Psoas muscle (tissue), 8 donors: ENCODE measurements at places on chromosomes 7 and 10.

DNA sequence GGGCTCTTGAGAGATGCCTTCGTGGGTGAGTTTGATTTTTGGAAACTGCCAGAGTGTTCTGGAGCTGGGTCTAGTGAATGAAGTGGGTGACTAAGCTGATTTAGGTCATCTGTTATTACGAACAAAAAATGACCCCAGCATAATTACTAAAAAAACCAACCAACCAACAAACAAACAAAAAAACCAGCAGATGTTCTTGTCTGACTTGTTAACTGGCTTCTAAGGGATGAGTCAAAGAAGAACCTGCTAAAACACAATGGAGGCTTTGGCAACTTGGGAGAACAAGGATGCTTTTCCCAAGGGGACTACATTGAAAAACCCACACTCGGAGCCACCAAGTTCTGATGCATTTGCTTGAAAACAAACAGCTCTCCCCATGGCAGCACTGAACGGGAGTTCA is 11.5 kb downstream of the TACR2 start:
- no peaks in the 10 kb centered on the region for H3K27me3 ChIP-seq
- H3K27ac ChIP-seq, result no peak overlapping the region
- peaks cover 21% of the 10 kb centered on the region for H3K4me1 ChIP-seq
- no peak overlapping the region for H3K4me3 ChIP-seq

DNA sequence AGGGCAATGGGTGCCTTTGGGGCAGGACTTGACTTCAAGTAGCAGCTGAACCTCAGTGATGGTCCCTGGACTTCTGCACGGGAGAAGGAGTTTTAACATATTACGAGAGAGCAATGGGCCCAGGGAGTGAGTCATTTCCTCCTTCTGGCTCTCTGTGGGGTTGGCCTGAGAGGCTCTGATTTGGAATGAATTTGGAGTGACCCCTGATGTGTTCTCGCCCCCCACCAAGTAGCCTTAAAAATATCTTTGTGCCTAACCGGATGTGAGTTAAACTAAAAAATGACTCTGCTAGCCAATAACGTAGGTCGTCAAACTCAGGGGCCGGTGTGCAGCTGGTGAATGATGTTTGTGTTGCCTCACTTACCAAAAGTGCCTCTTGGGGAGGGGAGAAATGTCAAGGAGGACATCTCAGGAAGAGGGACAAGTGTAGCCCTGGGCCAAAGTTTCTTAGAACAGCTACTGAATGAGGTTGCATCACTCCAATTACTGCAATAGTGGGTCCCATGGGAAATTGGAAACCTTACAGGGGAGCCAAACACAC is 656.6 kb downstream of the INHBA start:
- no peak overlapping the region for H3K4me3 ChIP-seq
- no peak overlapping the region for H3K27ac ChIP-seq
- peak; percentile 35 for DNase-seq
- no peaks in the 10 kb centered on the region for H3K27me3 ChIP-seq
- H3K36me3 ChIP-seq, result no peaks in the 10 kb centered on the region
- no peaks in the 10 kb centered on the region for H3K4me1 ChIP-seq

DNA sequence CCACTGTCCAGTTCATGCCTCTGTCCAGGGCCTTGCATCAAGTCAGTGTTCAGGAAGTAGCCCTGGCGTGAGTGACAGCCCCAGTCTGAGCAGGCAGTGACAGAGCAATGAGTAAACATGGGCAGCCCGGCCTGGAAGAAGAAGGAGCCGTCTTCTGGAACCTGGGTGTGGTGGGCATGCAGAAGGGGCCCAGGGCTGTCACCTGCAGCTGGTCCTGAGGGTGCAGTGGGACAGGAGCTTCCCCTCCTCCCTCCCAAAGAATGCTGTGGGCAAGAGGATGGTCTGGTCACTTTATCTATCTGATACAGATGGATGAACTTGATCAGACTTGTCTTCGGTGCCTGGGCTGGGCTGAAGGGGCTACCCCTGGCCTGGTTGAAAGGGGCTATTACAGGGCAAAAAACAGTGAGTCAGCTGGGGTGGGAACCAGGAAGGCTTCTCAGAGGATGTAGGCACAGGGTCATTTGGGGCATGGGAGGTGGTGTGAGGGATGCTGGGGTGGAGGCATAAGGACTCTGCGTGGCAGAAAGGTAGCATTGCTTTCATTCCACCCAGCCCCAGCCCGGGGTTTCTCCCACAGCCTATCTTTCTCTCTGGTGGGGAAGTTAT is 42.7 kb upstream of the PPIF start:
- no peaks in the 10 kb centered on the region for H3K4me1 ChIP-seq
- no peaks in the 10 kb centered on the region for H3K27me3 ChIP-seq
- H3K27ac ChIP-seq, result no peak overlapping the region
- DNase-seq, result no peak
- no peak overlapping the region for H3K4me3 ChIP-seq
- H3K36me3 ChIP-seq, result peaks cover 98% of the 10 kb centered on the region

GRCh38 chr10:45599021-45599603 is 73.5 kb downstream of the ZFAND4 start:
- no peaks in the 10 kb centered on the region for H3K36me3 ChIP-seq
- no peak for DNase-seq
- H3K4me3 ChIP-seq, result no peak overlapping the region
- H3K4me1 ChIP-seq, result no peaks in the 10 kb centered on the region
- peaks cover 6% of the 10 kb centered on the region for H3K27me3 ChIP-seq

GRCh38 chr10:60917331-60918280 is 26.4 kb downstream of the RHOBTB1 start:
- no peak overlapping the region for H3K4me3 ChIP-seq
- no peaks in the 10 kb centered on the region for H3K27me3 ChIP-seq

- peaks cover 55% of the 10 kb centered on the region for H3K4me1 ChIP-seq
- DNase-seq, result no peak
- peak overlapping the region; percentile 99 for H3K4me3 ChIP-seq
- H3K27me3 ChIP-seq, result no peaks in the 10 kb centered on the region
Observed at GRCh38 chr7:76356823-76357222, 2.0 kb downstream of the YWHAG start.

- H3K36me3 ChIP-seq, result no peaks in the 10 kb centered on the region
- H3K27ac ChIP-seq, result no peak overlapping the region
- no peak overlapping the region for H3K4me3 ChIP-seq
Observed at GRCh38 chr10:52571018-52571417, 201.6 kb downstream of the MBL2 start.

DNA sequence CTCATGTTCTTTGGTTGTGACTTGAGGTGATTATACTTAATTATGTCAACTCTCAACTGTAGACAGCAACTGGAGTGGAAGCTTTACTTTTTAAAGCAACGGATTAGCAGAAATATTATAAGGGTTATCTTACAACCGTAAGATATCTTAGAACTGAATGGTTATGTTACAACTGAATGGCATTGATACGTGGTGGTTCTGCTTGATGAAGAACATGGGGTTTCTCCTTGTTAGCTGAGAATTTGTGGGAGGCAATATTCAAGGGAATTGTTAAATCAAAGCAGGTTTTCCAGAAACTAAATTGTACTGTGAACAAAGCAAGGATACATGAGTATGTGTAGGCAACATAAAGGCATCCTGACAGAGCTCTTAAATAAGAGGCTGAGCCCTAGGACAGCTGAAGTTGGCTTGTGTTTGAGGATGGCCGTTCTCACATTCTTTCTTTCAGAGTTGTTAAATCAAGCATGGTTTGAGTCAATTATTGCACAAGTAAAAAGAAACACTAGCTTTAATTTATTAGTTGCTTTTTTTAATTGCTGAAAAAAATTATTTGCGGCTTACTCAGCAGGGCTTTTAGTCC is 350.0 kb downstream of the PLXDC2 start:
- no peaks in the 10 kb centered on the region for H3K4me1 ChIP-seq
- no peaks in the 10 kb centered on the region for H3K36me3 ChIP-seq
- H3K27ac ChIP-seq, result no peak overlapping the region
- DNase-seq, result no peak

DNA sequence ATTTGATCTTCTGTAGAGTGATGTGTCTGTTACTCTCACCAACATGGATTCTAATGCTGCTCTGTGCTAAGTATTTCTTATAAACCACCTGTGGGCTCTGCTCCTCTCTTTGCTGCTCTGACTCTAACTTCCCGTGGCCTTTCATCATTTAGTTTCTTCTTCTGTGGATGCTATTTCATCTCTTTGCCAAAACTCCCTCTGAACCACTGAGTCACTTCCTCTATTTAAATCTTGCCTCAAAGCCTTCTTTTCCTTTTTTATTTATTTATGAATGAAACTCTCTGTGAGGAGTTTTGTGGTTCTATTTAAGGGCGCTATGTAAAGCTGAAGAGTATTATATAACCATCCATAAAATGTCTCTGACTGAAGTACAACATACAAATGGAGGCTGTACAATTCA is 538.5 kb downstream of the SUGCT start:
- H3K27me3 ChIP-seq, result no peaks in the 10 kb centered on the region
- H3K4me1 ChIP-seq, result no peaks in the 10 kb centered on the region
- H3K4me3 ChIP-seq, result no peak overlapping the region
- H3K27ac ChIP-seq, result no peak overlapping the region
- DNase-seq, result no peak
- H3K36me3 ChIP-seq, result no peaks in the 10 kb centered on the region
